ENCODE measurements at places on chromosomes 11 and 22.

- DNase-seq = no peak
Measured at GRCh38 chr11:68959465-68960293, 21.1 kb downstream of the MRGPRD start.

- no peak for DNase-seq
Measured at GRCh38 chr11:112222303-112222702, 3.9 kb upstream of the PTS start.

- DNase-seq = no peak
Measured at GRCh38 chr11:10310301-10310841, 5.5 kb downstream of the ADM start.

DNA sequence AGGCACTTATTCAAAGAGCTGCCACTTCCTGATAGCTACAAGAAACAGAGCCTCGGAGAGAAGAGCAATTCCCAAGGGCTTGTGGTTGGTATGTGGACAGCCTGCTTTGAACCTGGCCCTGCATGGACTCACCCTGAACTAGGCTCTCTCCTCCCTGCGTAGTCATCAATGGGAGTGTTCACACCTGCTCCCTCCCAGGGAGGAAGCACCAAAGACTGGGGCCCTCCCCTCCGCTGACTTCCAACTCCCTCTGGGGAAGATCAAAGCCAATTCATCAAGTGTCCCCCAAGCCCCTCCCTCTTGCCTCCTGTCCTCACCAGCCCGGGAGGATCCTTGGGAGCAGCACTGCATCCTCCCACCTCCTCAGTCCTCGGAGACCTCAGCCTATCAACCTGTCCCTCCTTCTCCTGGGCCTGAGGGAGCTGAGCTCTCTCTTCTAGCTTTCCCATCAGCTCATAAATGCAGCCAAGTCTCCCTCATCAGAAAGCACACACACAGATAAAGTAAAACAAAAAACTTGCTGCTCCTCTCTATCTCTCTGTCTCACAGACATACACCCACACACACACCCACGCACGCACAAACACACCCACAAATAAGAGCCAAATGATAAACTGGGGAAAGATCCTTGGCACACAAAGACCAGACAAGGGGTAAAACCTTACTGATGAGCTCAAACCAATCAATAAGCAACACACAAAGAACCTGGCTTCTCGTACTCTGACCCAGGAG, 3.3 kb downstream of the A4GALT start:
- DNase-seq = no peak

- DNase-seq = no peak
Measured at GRCh38 chr11:68998390-68998911, 14.6 kb downstream of the MRGPRF start.

GRCh38 chr11:5197536-5197935, 2.9 kb downstream of the OR51V1 start:
- DNase-seq = no peak
